ENCODE measurements at places on chromosomes 2 and 18.

GRCh38 chr2:71938108-71938507, 209.6 kb downstream of the CYP26B1 start:
- no peaks in the 10 kb centered on the region for H3K4me1 ChIP-seq
- no peaks in the 10 kb centered on the region for H3K36me3 ChIP-seq
- H3K27me3 ChIP-seq, result no peaks in the 10 kb centered on the region
- H3K4me3 ChIP-seq, result no peak overlapping the region
- DNase-seq, result no peak

- H3K4me1 ChIP-seq, result peaks cover 61% of the 10 kb centered on the region
- no peaks in the 10 kb centered on the region for H3K27me3 ChIP-seq
These were observed 1.4 kb downstream of the PSD4 start for GRCh38 chr2:113175042-113175628.

GRCh38 chr18:44321868-44322590, 358.7 kb upstream of the SETBP1 start:
- no peaks in the 10 kb centered on the region for H3K4me1 ChIP-seq
- H3K27ac ChIP-seq, result no peak overlapping the region
- no peaks in the 10 kb centered on the region for H3K27me3 ChIP-seq
- DNase-seq, result no peak

- peaks cover 20% of the 10 kb centered on the region for H3K4me1 ChIP-seq
- no peak overlapping the region for H3K27ac ChIP-seq
- no peak for DNase-seq
- no peak overlapping the region for H3K4me3 ChIP-seq
- no peaks in the 10 kb centered on the region for H3K27me3 ChIP-seq
- H3K36me3 ChIP-seq, result no peaks in the 10 kb centered on the region
These were observed 124.8 kb upstream of the NYAP2 start for GRCh38 chr2:225274751-225275150.

GRCh38 chr2:138752197-138752956, 27.8 kb downstream of the NXPH2 start:
- H3K27me3 ChIP-seq, result no peaks in the 10 kb centered on the region
- no peak for DNase-seq

GRCh38 chr2:43823751-43824150, 14.9 kb downstream of the ABCG5 start:
- no peaks in the 10 kb centered on the region for H3K4me1 ChIP-seq
- peaks cover 56% of the 10 kb centered on the region for H3K27me3 ChIP-seq
- DNase-seq, result no peak

DNA sequence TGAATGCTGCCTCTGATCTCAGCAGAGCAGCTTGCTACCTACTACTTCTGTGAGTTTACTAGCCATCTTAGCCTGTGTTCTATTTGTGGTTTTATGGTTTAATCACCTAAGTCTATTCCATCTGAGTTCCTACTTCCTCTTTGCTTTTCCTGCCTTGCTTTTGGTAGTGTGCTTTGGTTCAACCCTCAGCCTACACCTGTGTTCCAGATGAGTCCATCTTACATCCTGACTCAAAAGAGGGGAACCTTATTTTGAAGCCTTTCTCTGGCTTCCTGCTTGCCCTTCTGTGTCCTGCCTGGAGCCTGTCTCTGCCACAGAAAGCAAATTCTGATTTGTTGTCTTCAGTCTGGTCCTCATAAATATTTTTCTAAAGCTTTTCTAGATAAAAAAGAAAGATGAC, 530.3 kb upstream of the MEX3C start:
- no peaks in the 10 kb centered on the region for H3K36me3 ChIP-seq
- H3K4me1 ChIP-seq, result peaks cover 3% of the 10 kb centered on the region

DNA sequence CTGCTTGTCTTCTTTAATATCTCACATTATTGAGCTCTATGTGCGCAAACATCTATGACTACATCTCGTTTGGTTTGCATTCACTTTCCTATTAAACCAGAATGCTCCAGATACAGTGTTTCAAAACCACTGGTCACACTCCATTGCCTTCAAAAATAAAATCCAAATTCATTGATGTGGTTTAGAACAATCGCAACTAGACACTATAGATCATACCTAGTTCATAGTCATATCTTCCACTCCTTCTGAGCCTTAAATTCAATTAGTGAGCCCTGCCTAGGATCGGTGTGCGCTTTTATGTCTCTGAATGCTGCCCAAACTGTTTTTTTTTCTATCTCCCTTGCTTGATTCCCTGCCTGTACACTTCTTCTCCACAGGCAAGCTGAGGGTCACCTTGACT, 238.5 kb upstream of the RGPD4 start:
- no peaks in the 10 kb centered on the region for H3K4me1 ChIP-seq
- H3K27ac ChIP-seq, result no peak overlapping the region
- H3K27me3 ChIP-seq, result no peaks in the 10 kb centered on the region

DNA sequence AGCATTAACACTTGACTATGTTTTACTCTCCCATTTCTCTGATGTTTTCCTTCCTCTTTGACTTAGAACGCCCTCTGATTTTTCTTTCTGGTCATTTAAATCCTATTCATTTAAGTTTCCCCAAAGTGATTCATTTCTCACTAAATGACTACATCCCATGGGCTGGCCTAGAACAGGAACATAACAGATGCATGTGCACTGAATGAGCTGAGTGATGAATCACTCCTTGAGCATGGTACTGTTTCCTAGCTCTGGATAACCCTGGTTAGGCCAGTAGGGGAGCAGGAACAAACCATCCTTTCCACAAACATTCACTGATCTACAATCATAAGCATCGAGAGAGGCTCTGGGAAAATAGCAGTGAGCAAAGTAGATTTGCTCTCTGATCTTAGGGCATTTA, 221.9 kb upstream of the SETBP1 start:
- H3K4me1 ChIP-seq, result peaks cover 10% of the 10 kb centered on the region
- no peak overlapping the region for H3K4me3 ChIP-seq
- H3K27me3 ChIP-seq, result peaks cover 13% of the 10 kb centered on the region
- no peak overlapping the region for H3K27ac ChIP-seq
- no peaks in the 10 kb centered on the region for H3K36me3 ChIP-seq

Measured in stimulated activated naive B cell treated with anti-CD40 and anti-IgM and Interleukin-4, amounts not matched to agents 10 μg/mL and 1 μg/mL and 100 μg/mL, for 72 hours (primary cell).